ENCODE measurements at places on chromosomes 1 and 21. TPM values are rescaled to one million over a fixed set of nuclear protein-coding genes. Genes with fewer than 3 reads are reported as not detected.

The DYNLT4 gene
- total RNA-seq, result not detected

The PSEN2 gene
- total RNA-seq, result 45.7 TPM

The SPATA46 gene
- total RNA-seq, result not detected

The AADACL3 gene
- total RNA-seq, result not detected

The GJC2 gene
- total RNA-seq, result 16.8 TPM

The HSD17B7 gene
- 23.0 TPM for total RNA-seq

The ATP6V0B gene
- 187 TPM for total RNA-seq

The SPRR2G gene
- not detected for total RNA-seq

DNA sequence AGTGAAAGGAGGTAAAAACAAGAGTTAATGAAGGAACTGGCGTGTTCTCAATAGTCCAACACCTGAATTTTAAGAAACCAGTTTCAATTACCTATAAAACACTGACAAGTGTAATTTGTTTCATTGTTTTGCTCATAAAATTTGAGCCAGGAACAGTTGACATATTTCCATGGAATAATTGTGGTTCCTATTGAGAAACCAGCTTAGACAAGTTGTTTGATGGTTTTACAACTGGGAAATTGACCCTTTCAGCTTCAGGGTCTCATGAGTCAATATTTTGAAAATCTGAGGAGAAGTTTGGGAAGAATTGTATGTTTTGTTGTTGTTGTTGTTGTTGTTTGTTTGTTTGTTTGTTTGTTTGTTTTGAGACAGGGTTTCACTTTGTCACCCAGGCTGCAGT lies 69.1 kb upstream of the GADD45A start:
- no peak for DNase-seq

DNA sequence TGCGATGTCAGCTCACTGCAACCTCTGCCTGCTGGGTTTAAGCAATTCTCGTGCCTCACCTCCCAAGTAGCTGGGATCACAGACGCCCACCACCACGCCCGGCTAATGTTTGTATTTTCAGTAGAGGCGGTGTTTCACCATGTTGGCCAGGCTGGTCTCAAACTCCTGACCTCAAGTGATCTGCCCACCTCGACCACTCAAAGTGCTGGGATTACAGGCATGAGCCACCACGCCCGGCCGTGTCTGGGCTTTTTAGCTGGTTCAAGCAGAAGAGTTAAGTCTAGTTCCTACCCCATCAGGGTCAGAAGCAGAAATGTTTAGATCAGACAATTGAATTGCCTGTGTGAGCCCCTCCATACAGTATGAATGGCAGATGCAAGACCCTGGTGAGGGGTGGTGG lies 27.7 kb upstream of the RIPK4 start:
- DNase-seq, result no peak

DNA sequence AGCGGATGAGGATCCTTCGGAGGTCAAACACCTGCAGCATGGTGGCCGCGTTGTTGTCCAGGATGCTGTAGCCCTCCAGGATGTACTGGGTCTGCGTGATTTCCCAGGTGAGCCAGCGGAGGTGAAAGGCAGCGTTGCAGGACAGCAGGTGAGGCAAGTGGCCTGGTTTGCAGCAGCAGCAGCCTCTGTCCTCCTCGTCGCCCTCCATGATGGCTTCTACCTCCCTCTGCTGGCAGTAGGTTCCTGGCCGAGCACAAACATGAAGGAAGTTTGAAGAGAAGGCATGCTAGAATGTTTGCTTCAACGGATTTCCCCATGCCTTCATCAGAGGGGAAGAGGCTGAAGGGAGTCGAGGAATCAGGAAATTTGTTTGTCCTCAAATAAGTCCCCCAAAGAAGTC lies 74.7 kb downstream of the NTPCR start:
- DNase-seq, result peak; percentile 46

DNA sequence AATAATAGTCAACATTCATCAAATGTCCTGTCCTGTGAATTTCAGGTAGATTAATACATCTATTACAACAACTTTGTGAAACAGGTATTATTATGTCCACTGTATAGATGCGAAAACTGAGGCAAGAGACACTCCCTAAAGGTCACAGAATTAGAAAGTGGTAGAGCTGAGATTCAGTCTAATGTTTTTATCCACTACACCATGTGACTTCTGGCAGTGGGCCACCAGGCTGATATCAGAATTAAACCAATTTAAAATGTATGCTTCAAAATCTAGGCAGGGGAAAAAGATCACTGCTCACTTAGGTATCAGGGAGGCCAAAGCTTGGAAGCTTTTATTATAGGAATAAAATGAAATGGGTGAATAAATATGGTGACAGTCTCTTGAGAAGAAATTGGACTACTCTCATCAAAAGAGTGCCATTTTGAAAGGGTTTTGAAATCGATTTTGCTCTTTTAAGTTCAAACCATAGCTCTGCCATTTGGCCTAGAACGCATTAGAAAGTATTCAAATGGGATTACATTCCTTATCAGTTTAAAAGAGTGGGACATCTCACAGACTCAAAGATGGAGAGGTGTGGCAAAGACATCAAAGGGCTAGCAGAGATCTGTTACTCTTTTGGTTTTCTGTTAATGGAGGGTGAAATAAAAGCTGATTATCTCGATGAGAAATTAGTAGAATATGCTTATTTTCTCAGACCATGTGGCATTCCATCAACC lies 1.9 kb downstream of the DDAH1 start:
- DNase-seq, result no peak

- peak; percentile 89 for DNase-seq
Observed at GRCh38 chr1:116820369-116820768, 66.1 kb downstream of the CD2 start.

DNA sequence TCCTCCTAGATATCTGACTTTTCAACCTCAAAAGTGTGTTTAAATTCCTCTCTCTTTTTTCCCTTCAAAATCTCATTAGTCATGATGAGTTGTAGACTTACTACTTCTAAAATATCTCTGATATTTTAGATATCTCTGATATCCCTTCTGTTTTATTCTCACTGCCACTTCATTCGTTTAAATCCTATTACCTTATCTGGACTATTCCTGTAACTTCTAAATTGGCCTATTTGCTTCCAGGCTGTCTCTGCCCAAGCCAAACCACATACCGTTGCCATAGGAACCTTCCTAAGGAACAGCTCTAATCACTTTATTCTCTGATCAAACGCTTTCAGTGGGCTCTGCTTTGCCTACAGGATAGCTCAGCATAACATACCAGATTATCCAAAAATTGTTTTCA lies 333.1 kb upstream of the CHRM3 start:
- DNase-seq, result no peak

- DNase-seq, result no peak
Observed at GRCh38 chr1:116737855-116738321, 16.3 kb upstream of the CD2 start.

DNA sequence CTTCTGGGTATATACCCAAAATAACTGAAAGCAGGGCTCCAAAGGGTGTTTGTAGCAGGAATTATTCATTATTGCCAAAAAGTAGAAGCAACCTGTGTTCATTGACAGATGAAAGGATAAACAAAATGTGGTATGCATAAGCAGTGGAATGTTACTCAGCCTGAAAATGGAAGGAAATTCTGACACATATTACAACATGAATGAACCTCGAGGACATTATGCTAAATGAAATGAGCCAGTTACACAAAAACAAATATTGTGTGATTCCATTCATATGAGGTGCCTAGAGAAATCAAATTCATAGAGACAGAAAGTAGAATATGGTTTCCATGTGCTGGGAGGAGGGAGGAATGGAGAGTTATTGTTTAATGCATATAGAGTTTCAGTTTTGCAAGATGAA lies 86.3 kb upstream of the ARTN start:
- no peak for DNase-seq

DNA sequence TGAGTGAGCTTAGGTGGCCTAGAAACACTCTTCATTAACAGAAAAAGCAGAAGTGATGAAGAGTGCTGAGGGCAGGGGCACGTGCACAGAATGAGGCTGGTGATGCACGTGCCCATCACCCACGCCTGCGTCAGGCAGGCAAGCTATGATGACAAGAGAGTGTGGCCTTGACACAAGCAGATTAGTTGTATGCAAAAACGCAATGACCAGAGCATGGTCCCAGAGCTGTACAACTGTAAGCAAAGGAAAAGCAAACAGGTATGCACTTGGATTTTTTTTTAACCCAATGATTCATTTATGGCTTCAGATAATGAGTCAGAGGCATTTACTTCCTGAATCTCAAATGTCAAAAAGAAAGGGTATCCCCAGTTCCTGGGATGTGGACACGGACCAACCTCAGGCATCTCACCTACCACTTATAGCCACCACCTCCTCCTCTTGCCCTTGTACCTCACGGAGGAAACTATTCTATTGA lies 9.1 kb upstream of the TMEM61 start:
- DNase-seq, result peak; percentile 67

DNA sequence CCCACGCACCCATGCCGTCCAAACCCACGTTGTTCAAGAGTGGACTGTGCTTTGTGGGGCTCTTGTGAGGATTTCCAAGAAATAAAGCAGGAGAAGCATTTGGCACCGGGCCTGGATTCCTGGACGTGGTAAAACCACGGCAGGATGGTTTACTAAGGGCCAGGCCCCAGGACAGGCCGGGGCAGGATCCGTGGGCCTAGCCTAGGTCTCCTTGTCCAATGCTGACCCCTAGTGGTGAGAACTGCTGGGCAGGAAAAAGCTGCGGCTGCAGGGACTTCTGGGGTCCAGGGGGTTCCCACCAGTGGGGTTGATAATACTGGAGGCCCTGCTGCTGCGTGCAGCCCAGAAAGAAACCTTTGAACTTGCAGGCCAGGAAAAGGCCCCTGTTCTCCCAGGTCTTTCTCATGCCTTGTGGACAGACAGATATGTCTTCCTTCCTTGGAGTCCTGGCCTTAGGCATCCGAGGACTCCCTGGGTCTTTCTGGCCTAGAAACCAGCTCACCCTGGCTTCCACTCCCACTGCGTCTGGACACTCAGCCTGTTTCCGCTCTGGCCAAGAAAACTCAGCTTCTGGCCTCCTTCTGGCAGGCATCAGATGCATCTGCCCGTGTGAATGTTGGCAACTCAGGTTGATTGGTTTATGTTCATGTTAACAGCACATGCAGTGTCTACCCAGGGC lies 106.9 kb upstream of the TMEM51 start:
- DNase-seq, result peak; percentile 45

DNA sequence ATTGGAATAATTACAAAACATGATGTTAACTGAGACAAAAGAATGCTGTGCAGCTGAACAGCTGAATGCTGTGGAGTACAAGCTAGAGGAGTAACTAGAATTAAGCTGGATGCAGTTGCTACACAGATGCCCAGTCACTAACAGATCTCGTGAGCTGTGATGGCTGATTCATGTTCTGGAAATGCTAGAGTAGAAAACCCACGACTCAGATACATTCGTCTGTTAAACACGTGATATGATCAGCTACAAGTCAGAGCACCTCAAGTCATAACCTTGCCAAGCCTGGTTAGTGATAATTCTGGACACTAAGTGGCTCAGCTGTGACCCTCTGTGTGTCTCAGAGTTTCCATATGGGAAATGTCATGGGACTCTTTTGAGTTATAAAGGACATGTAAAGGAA lies 89.7 kb upstream of the ESRRG start:
- peak; percentile 36 for DNase-seq

DNA sequence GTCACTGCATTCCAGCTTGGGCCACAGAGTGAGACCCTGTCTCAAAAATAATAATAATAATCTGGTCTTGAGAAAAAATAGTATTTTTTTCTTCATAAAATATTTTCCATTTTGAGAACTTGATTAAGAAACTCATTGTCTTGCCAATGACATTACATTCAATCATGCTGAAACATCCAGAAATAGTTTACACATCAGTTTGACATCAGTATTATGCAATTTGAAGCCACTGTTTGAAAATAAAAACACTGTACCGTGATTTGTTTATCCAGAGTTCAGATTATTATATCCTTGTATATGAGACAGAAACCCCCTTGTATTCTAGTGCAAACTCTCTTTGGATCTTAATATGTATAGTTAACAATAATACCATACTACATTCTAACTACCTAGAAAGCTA lies 6.9 kb downstream of the FMO2 start:
- DNase-seq, result no peak

DNA sequence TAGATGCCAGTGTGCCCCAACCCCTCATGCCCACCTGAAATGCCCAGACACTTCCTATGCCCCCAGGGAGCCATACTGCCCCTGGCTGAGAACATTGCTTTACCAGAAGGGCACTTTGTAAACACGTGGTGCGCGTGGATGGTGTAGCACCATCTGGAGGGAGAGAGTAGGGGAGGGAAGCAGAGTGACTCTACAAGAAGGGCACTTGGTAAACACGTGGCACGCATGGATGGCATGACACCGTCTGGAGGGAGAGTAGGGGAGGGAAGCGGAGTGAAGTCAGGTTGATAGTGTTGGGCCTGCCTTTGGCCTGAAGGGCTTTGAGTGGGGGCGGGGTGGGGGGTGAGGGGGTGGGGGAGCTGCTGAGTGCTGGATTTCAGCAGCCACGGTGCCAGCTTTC lies 324.0 kb upstream of the VAMP3 start:
- DNase-seq, result no peak

DNA sequence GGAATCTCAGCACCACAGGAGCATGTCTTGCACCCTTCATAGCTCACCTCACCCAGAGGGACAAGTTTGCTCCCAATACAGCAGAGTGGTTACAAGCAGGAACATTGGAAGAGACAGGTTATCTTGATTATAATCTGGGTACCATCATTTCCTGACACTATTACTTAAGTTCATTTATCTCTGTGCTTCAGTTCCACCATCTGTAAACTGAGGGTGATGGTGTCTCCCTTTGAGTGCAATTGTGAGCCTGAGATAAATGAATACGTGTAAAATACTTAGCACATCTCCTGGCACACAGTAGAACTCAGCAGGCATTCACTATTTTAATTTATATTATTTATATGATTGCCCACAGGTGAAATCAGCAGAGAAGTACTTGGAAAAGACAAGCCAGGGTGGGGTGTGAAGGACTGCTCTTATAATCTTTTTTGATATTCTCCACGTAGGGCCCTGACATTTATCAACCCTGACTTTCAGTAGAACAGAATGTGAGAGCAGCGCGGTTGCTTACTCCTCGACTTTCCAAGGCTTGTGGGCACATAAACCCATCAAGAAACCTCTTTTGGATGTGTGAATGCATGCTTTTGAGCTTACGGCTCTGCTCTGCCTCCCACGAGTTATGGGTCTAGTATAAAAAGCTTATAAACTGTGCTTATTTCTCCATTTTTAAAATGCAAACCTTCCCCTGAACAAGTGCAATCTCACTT lies 34.9 kb downstream of the DUSP10 start:
- DNase-seq, result no peak

- peak; percentile 76 for DNase-seq
Observed at GRCh38 chr1:184212649-184213314, 161.3 kb downstream of the TSEN15 start.
